Stimulated activated CD8-positive, alpha-beta memory T cell treated with anti-CD3 and anti-CD28 coated beads, Interleukin-2, amount 100 ng/mL, for 1 hour (primary cell): ENCODE measurements at places on chromosomes 16 and 17.

GRCh38 chr17:37614823-37615222 is 5.6 kb upstream of the SYNRG start:
- no peak for DNase-seq

DNA sequence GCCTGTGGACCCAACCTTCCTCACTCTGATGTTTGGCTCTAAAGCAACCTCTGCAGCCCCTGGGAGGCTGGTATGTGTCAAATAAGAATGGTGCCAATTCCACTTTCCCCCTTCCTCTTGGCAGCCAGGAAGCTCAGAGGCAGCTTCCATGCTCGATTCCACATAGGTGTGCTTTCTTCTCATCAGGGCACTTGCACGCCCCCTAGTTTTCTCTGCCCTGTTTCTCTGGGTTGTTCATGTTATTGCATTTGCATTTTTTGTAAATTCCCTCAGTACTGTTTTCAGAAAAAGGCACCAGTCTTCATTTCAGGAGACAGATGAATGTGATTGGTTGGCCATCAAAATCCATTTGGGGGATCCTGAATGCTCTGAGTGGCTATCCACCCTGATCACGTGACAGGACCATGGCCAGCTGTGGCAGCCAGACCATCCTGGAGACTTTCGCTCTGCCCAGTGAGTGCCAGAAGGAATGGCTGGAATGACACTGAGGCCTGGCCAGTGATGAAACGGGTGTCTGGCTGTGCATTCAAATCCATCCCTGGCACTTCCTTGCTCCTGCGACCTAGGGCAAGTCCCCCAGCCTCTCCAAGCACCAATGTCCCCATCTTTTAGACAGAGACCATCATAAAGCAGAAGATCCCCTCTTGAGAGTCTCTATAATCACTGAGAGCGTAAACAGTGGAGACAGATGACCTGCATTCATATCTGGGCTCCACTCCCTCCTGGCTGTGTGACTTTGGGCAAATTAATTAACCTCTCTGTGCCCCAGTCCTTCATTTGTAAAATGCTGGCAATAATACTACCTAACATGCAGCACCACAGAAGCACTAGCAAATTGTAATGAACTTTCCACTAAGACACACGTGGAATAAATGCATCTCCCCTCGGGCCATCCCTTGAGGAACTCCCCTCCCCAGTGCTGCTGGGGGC is 56.4 kb downstream of the CNGB1 start:
- DNase-seq, result no peak

- DNase-seq, result no peak
Measured at GRCh38 chr17:33804401-33804800, 450.7 kb upstream of the CCL2 start.

- DNase-seq, result no peak
Measured at GRCh38 chr17:44389281-44389680, at the start of gene ITGA2B. ITGA2B (minus strand) TSS chr17:44389649; CDS start chr17:44389473, 176 bp downstream.

DNA sequence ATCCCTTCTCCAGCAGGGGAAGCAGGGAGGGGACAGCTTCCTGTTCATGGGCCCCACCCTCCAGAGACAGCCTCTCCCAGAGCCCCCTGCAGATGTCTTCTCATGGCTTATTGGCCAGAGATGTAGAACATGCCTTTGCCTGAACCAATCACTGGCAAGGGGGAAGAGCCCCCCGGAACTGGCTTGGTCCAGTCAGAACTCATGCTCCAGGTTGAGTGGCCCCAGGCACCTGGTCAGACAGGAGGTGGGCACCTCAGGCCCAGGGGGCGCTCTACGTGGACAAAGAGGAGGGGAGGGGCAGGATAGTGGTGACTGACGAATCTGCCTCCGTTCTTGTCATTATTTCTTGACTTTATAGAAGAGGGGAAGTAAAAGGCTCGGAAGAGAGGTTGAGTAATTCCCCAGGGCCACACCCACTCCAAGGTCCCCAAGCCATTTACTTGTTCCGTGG is 23.6 kb downstream of the RAB11FIP4 start:
- no peak for DNase-seq
